ENCODE measurements at places on chromosomes 3 and 15.

- DNase-seq: peak; percentile 17
These were observed 126.5 kb downstream of the SUCNR1 start for GRCh38 chr3:151999936-152000335.

- DNase-seq: no peak
These were observed 116.7 kb downstream of the FHIT start for GRCh38 chr3:61134532-61134931.

- no peak for DNase-seq
These were observed 213.7 kb upstream of the HES1 start for GRCh38 chr3:193922034-193922774.

DNA sequence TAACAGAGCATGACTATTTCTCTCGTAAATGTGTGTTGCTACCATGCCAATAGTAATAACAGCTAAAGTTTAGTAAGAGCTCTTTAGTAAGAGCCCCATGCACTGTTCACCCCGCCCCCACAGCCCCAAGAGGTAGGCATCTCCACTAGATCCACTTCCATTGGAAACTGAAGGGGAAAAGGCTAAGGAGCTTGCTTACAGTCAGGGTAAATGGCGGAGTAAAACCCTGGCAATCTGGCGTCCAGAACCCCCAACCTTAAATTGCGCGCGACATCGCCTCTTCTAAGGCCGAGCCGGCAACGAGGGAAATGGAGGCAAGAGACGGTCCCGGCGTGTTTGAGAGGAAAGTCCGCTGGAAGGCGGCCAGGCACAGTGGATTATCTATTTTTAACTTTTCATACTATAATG lies 654 bp upstream of the C3orf38 start:
- peak; percentile 21 for DNase-seq

DNA sequence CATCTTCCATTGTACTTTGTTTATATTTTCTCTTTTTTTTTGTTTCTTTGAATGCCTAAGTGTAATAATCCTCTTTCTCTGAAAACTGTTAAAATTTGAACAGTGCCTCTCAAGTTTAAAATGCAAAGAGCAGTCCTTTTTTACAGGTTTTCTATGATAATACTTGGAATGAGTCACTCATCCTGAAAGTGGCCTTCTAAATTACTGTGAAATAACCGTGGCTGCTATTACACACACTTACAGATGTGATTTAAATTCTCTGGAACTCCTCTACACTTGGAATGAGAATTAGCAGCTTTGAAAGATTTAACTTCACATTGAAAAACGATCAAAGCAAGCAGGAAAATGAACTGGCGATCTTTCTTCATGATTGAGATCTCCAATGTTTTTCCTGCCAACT lies 105.9 kb downstream of the ROBO1 start:
- DNase-seq: peak; percentile 1

- DNase-seq: peak; percentile 81
These were observed 75.6 kb upstream of the SLC2A2 start for GRCh38 chr3:171101982-171102641.

GRCh38 chr3:63988943-63989342 lies 34.4 kb downstream of the PSMD6 start:
- DNase-seq: no peak

- no peak for DNase-seq
These were observed 251.9 kb downstream of the TJP1 start for GRCh38 chr15:29570121-29570947.

- DNase-seq: no peak
These were observed 146.1 kb upstream of the TPM1 start for GRCh38 chr15:62896380-62896866.

GRCh38 chr3:59839283-59839682 lies 789.5 kb upstream of the CFAP20DC start:
- peak; percentile 84 for DNase-seq

- DNase-seq: no peak
These were observed 146.3 kb downstream of the PLCL2 start for GRCh38 chr3:17030956-17031652.

DNA sequence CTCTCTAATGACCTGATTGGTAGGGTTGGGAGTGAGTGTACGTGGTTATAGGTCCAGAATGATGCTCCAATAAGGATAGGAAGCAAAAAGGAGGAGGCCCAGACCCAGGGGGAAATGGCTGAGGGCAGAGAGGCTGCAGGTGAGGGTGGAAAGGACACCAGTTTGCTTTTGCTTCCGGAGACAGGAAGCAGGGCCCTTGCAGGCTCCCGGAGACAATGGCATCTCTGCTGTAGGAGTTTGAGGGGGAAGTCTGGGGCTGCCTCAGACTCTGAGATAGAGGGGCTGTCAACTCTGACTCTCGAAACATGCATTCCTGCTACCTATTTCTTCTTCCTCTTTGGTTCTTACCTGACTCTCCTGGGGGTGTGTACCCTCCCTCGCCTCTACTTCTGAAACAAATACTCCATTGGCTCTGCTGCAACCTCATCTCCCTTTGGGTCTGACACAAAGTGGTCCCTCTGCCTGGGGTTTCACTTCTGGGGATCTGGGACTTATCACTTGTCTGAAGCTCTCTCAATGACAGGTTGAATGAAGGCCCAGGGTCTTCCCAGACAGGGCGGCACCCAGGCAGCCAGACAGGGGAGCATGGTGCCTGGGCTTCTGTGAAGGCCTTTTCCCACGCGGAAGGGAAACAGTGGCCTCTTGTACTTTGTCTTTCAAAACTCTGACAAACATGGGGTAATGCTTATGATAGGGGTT lies 61.5 kb downstream of the CHRD start:
- DNase-seq: no peak

All from fibroblast of skin of abdomen (primary cell).